ENCODE measurements at places on chromosomes 6 and 20.
A peak's percentile ranks its signal among the peaks of the same experiment; 100 is the strongest.

DNA sequence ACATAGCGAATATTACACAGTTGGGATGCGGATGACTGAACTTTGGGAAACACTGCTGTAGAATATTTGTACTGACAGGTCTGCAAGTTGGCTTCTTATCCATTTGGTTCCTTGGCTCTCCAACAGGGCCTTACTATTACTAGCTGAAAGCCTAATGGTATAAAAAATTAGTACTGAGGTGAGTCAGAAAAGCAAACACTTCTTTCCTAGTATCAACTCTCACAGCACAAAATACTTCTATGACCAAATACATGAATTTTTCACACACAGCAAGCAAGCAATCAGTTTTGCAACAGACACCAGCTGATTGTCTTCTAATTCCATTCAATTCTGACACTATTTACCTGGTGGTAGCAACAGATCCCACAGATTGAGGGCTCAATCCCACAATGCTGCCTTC, 168.3 kb downstream of the COL9A1 start:
- no peak for DNase-seq

DNA sequence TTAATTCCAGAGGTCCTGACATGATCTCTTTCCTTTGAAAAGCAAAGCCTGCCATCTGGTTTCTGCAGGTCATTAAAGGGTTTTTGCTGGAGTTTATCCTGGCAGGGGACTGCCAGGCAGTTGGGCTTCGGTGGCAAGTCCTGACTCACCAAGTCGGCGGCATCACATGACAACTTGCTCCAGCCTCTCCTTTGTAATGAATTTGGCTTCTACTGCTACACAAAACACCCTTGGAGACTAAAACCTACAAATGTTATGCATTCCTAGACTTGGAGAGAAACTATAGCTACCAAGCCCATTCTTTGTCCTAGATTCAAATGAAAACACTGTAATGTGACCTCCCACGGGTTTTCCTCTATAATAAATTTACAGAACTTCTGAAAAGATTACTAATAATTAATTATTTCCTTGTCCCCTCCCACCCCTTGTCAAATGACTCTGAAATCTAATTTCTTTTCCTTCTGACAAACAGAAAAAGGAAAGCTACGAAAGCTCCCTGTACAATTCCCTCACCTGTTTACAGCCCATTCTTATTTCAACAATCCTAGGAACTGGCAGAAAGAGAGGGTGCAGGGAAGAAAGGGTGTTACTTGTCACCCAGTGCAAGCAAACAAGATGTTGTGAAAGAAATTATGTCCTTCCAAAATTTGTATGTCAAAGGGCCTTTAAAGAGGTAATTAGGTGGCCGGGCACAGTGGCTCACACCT, 62.9 kb downstream of the QRSL1 start:
- no peak for DNase-seq

GRCh38 chr6:100923481-100924165, 42.5 kb upstream of the ASCC3 start:
- no peak for DNase-seq

DNA sequence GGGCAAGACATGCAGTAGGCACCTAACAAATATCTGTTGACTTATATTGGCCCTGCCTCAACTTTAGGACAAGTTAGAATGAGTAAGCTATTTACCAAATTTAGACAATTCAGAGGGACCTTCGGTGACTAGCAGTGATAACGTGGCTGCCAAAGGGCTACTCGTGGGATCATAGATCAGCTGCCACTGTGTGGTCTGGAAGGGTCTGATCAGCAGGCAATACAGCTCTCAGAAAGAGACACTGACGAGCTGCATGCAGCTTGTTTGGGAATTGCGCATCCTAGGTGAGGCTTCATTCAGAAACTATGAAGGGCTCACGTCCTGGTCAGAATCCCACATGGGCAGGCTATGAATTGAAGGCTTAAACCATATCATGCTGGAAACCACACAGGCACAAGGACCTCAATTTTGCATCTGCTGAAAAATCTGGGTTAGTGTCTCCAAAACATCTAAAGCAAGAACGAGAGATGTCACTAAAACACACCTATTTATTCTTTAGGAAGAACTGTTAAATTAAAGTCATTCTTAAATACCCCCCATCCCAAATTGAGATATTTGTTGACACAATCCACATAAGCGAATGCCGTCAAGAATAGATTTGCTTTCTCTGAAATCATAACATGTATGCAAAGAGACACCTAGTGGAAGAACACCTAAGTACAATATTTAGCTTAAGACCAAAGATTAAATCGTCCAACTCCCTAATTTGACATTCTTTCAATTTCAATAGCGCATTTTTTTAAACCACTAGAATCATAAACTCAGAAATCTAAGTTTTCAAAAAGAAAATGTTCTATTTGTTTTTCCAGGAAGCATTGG, 79.6 kb downstream of the IPCEF1 start:
- no peak for DNase-seq

DNA sequence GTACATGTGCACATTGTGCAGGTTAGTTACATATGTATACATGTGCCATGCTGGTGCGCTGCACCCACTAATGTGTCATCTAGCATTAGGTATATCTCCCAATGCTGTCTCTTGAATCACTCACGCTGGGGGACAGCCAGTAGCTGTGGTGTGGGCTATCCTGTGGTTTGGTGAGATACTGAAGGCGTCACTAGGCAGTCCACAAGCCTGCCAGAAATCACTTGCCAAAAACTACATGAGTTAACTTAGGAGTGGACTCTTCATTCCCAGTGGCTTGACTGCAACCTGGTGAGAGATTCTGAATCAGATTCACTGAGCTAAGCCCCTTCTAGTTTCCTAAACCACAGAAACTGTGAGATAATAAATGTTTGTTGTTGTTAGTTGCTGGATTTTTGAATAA, 191.3 kb downstream of the TSHZ2 start:
- DNase-seq, result no peak

GRCh38 chr6:13702809-13703302, 8.8 kb downstream of the RANBP9 start:
- DNase-seq, result no peak

DNA sequence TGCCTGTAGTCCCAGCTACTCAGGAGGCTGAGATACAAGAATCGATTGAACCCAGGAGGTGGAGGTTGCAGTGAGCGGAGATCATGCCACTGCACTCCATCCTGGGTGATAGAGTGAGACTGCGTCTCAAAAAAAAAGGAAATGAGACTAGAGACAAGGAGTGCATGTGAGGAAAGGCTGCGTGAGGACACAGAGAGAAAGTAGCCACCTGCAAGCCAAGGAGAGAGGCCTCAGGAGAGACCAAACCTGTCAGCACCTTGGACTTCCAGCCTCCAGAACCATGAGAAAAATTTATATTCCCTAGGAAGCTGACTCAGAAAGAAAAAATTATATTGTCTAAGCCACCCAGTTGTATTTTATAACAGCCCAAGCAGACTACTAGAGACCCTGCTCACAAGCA, 7.4 kb upstream of the BEND3 start:
- no peak for DNase-seq

- DNase-seq, result peak; percentile 17
Measured at GRCh38 chr20:2005831-2006426, 12.1 kb upstream of the PDYN start.

DNA sequence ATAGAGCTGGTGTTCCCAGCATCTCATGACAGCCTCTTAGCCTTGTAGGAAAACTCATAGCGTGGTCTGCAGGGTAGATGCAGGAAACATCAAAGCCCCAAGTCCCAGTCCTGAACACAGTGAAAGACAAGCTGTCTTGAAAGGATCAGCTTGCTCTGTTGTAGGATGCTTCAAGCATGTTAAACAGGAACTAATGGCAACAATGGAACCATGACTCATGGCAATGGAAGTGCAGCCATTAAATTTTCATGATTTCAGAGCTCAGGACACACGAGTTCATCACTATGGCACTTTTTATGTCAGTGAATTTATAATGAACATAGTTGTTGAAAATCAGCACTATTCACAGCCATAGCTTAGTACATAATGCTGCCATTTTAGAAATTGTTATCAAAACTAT, 367.7 kb downstream of the KIF16B start:
- no peak for DNase-seq

DNA sequence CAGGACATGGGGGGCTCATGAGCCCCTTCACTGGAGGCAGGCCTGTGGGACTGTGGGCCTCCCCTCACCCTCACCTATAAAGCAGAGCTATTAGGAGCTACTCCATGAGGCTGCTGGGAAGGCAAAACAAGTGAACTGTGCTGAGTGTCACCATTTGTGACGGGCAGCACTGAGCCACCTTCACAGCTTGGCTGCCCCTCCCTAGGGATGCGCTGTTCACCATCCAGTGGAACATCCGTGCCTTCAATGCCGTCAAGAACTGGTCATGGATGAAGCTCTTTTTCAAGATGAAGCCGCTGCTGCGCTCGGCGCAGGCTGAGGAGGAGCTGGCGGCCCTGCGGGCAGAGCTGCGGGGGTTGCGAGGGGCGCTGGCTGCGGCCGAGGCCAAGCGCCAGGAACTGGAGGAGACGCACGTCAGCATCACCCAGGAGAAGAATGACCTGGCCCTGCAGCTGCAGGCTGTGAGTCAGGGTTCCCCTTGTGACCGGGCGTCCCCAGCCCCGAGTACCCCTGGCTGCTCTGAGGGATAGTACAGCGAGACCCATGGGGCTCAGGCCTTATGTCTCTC, 38.4 kb downstream of the MYH7B start:
- no peak for DNase-seq

DNA sequence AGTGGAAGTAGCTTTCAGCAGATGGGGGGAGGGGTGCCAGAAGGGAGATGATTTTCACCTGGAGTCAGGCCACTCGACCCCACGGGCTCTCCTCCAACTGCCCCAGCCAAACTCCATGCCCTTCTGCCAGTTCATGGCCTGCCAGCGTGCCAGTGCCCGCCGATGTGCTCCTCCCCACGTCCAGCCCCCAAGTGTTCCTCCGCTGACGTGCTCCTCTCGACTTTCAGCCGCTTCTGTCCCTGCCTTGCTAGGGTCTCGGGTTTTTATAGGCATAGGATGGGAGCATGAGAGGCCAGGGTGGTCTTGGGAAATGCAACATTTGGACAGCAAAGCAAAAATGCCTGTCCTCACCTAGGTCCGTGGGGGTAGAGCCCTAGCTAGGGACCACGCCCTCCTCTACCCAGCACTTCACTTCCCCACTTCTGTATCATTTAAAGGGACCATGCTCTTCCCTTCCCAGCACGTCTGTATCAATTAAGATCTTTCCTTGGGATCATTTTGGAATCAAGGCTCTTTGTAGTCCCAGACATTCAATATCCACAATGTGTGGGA, 54.4 kb downstream of the PRND start:
- no peak for DNase-seq

GRCh38 chr20:47276851-47277534, 79.5 kb downstream of the ZMYND8 start:
- no peak for DNase-seq

DNA sequence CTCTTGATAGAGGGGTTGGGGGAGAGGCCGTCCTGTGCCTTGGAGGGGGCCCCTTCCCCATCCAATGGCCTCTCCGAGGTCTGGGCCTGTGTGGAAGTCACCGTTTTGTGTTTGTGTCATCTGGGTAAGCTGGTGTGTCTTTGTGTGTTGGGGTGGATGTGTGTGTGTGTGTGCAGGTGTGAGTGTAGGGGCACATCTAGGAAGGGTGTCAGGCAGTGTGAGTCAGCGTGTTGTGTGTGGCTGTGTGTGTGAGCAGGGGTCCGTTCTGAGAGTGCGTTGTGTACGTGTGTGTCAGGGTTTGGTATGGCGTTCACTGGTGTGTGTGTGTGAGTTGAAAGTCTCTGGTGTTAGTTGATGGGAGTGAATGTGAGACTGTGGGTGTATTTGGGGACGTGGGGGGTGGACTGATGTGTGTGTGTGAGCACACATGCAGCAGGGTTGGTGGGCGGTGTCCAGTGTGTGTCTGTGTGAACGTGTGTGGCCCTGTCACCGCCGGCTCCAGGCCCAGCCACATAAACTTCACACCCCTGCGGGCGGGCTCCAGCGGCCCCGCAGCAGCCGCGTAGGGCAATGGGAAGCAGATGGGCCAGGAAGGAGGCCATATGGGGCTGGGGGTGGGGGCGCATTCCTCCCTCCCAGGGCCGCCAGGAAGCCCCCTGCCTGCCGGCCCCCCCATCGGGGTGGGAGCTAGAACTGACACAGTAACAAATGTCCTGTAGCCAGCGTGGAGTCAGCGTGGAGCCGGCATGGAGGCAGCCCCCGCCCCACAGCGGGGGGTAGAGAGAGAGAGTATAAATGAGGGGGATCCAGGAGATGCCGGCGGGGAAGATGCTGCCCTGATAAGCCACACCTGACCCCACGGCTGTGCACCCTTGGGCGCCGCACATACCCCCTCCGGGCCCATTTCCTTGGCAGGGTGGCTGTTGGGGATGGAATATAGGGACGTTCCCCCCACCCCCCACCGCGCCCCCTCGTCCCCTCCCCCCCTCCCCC, 32.1 kb downstream of the SNAI1 start:
- DNase-seq, result no peak

DNA sequence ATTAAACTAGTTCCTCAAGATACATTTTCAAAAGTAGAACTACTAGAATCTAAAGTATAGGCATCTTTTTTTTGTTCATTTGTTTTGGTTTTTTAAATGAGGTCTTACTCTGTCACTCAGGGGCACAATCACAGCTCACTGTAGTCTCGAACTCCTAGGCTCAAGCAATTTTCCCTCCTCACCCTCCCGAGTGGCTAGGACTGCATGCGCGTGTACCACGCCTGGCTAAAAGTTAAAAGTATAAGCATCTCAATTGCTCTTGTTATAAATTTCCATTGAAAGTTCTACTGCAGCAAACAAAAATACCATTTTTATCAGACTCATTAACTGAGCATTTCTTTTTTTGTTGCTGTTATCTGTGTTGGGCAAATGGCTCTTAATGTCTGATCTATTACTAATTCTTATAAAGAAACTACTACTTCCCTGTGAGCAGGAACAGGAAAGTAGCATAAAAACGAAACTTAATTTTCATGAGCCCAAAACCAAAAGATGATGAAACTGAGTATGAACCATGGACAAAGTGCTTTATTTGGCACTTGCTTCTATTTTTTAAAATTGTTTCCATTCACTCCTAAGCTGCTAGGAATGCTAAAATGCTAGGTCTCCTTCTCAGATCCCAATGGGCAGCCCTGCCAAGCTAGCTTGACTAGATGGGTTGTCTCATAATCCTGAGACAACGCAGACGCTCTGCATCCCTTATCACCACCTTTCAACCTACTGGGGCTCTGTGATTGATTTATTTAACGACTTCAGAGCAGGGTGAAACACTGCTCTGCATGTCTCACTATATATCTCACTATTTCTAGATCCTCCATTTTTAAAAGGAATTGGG, 36.9 kb downstream of the TRPC4AP start:
- no peak for DNase-seq

GRCh38 chr20:49813305-49813974, 812 bp downstream of the SLC9A8 start:
- no peak for DNase-seq

DNA sequence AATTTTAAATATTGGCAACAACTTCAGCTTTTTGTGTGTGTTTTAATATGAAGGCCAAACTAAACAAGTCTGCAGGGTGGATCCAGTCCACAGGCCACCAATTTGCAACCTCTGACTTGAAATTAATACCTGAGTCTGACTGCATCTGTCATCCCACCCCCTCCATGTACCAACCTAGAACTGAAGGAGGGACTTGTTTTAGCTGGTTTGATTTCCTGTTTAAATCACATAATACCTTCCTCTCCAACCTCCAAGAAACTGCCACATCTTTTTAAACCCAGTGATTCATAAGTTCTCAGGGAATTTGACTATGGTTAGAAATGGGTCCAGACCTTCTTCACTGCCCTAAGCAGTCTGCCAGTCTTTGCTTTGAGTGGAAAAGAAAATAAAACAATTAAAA, 21.6 kb downstream of the RNF8 start:
- no peak for DNase-seq

GRCh38 chr6:169827290-169827717, 75.9 kb downstream of the ERMARD start:
- DNase-seq, result no peak

All from stimulated activated CD8-positive, alpha-beta memory T cell treated with anti-CD3 and anti-CD28 coated beads, Interleukin-4, amount 100 ng/mL, for 1 hour (primary cell).